Left ventricle myocardium inferior (tissue), 1 donor: ENCODE measurements at places on chromosomes 7 and 10.

DNA sequence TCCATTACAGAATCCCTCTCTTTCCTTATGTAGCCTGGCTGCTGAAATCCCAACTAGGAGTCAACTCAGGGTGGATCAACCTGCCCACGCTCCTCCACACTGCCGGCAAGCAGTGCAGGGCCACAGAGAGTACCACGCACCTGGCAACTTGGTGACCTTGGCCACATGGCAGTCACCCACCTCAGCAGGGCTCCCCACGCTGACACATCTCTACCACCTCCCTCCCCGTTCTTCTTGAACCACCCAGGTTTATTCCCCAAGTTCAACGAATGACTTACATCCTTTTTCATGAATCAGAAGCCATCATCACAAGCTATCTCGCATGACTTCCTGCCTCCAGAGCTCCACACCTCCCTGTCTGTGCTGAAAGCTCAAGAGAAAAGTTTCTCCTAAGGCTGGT is 153.4 kb downstream of the GRID1 start:
- DNase-seq = no peak

DNA sequence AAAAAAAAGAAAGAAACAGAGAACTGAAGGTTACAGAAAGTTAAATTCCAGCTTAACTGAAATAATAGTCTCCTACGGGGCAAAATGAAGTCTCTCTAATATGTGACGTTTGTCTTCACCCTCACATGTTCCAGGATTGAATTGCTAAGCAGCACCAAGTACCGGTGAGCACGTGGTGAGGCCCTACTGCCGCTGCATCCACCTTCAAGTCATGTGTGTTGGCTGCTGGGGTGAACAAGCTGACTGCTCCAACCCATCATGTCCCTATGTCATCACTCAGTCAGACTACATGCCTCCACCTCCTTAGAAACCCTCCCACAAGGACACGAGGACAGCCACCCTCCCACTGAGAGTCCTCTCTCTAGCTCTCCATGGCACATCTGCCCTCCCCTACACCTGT is 35.4 kb upstream of the NPFFR1 start:
- DNase-seq = no peak

GRCh38 chr10:31133792-31134310 is 102.2 kb upstream of the ZNF438 start:
- peak; percentile 88 for DNase-seq

- DNase-seq = no peak
Measured at GRCh38 chr10:37906382-37906781, 49.0 kb upstream of the ZNF248 start.

GRCh38 chr7:110827936-110828335 is 263.0 kb upstream of the LRRN3 start:
- DNase-seq = no peak

GRCh38 chr7:131692131-131692960 is 135.9 kb upstream of the PODXL start:
- DNase-seq = peak; percentile 45

DNA sequence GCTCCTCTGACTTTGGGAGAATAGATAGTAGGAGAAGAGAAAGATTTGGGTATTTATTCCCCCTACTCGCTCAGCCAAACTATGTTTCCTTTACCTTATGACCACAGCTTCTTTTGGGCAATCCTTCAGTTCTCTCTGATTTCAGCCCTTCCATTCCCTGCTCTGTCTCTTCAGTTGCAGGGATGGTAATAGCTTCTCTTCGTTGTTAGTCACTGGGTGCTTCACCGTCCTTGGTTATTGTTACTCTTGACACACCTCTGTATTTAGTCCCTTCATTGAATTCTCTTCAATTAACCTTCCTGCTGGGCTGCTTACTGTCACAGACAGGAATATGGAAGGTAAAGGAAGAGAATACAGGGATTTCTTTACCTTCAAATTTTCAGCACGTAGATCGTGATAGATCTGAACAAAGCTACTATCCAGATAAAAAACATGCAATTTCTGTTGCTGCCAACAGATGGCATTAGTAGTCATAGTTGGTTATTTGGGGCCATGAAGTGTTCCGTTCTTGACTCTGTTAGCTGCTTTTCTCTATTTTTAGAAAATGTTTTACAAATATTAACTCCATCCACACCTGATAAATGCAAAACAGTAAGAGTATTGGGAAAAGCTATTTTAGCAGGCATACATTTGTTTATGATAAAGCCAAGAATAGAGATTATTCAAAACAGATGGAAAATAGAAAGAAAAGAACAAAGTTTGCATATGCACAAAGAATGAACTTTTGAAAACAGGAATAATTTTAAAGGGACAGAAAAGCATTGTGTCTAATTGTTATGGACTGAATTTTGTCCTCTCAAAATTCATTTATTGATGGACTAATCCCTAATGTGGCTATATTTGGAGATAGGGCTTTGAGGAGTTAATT is 14.0 kb upstream of the PTTG1IP2 start:
- DNase-seq = no peak

DNA sequence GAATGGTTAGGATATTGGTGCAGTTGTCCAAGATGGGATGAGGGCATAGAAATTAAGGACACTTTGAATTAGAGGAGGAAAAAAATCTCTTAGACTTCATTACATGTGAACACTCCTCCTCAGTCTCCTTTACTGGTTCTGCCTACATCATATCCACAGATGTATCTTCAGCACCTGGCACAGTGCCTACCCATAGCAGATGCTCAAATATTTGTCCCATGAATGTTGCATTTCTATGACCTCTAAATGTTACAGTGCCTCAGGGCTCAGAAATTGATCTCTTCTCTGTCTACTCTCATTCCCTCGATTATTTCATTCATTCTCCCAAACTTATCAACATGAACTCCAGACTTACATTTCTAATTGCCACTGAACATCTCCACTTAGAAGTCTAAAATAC is 17.1 kb downstream of the CNNM1 start:
- DNase-seq = no peak

DNA sequence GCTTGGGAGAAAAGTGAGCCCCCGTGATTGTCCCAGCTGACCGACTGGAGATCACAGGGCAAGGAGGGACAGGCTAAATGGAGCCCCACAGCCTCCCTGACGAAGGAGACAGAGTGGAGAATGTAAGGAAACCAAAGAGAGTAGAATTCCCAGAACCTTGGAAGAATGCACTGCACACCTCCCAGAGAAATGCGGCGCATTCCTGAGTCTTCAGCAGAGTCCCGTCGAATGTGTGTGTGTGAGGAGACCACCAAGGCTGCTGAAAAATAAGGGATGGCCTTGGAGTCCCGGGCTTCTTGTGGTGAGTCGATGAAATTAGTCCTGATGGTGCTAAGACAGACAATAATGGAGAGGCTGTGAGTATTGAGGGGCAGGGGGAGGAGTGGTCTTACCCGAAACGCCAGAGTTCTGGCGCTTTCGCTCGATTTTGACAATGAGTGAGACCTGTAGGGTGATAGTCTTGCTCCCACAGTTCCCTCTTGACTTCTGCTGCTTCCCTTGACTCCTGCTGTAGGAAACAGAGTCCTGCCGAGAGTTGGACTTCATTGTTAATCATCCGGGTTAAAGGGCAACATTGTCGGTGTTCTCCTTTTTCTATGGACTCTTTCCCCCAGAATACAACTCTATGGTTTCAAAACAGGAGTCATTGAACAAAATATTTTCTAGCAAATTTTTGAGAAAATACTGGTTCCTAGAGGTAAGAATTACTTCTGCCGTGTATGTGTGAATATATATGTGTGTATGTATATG is 103.2 kb downstream of the CNNM2 start:
- DNase-seq = no peak
